ENCODE measurements at places on chromosomes 7 and 10.
A peak's percentile ranks its signal among the peaks of the same experiment; 100 is the strongest.

DNA sequence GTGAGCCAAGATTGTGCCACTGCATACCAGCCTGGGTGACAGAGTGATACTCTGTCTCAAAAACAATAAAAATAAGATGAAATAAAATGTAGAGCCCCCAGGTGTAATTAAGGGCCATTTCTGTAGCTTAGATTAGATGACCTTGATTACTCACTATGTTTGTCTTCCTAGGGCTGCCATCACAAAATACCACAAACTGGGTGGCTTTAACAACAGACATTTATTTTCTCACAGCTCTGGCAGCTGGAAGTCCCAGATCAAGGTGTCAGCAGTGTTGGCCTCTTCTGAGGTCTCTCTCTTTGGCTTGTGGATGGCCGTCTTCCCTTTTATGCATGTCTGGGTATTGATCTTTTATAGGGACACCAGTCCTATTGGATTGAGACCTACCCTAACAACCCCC is 6.1 kb downstream of the PTER start:
- DNase-seq: no peak

DNA sequence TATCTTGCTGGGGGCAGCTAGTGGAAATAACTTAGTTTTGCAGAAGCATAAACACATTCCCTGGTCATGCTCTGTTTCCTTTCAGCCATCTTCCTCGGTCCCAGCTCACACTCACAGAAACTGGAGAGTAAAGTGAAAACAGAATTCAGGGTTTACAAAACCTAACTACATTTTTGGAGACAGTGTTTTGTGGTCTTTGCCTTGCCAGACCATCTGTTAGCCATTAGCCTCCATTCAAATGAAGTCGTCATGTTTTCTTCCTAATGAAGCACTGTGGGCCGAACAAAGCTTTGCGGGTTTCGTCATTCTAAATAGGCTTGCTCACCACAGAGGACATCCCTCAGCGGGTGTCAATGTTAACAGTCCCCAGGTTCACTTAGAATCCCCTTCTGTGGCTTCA is 214.6 kb upstream of the TMEM72 start:
- DNase-seq: no peak

DNA sequence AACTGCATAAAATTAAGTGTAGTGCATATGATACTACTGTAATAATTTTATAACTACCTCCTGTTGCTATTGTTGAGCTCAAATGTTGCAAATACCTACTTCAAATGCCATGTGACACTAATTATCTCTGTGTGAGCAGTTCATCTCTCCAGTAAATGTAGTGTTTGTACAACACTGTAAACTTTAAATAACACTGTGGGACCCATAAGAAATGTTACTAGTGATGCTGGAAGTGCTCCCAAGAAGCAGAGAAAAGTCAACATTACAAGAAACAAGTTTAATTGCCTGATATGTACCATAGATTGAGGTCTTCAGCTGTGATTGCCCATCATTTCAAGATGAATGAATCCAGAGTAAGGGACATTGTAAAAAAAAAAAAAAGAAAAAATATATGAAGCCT is 39.9 kb downstream of the RALA start:
- no peak for DNase-seq

GRCh38 chr7:22809902-22810642 is 12.6 kb downstream of the TOMM7 start:
- no peak for DNase-seq

DNA sequence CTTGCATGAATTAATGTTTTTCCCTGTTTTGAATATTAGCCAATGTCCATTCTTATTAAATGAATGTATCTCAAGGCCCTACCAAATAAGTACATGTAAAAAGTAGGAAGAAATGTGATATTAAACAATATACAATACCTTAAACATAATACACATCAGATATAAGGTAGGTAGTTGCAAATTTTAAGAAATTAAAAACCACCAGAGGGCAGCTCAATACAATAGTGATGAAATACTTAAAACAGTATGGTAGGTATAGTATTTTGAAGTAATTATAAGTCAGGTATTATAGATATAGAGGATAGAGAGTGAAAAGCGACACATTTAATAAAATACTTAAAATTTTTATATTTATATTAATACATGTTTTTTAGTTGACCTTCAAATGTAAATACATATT is 43.6 kb upstream of the CDK14 start:
- DNase-seq: no peak

DNA sequence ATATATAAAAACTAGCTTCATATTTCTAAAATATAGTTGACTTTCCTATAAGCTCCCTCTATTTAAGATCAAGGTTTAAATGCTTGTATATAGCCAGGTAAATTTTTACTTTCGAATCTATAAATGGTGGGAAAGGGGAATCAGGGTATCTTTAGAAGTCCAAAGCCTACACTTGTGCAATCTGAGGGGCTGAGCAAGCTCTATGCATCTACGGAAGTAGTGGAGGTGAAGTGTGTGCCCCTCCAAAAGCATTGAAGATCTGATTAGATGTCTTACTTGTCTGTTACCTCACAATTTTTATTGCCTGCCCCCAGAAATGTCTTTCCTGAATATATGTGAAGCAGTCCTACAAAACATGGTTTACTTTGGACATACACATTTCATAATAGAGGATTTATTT is 1.6 kb downstream of the AKAP9 start:
- DNase-seq: no peak

- no peak for DNase-seq
Observed at GRCh38 chr10:9228771-9229170, 1174.3 kb downstream of the GATA3 start.

- DNase-seq: no peak
Observed at GRCh38 chr7:116810267-116811116, 51.9 kb upstream of the CAPZA2 start.

DNA sequence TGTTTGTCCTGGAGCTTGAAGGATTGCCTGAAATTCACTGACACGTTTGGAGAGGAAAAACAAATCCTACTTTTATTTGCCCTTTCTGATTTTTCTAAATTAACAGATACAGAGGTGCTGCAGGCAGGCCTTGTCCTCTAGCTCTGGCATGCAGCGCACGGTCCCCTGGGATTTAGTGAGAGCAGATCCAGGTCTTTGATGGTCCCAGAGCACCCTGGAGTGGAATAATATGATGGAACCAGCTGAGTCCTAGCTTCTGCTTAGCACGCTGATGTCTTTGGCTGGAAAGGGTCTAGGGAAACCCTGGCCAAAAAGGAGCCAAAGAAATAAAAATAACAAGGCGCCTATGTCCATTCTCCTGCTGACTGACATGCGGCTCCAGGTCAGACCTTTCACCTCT is 40.5 kb downstream of the C10orf120 start:
- no peak for DNase-seq

GRCh38 chr7:127946847-127947246 is 84.4 kb downstream of the LRRC4 start:
- no peak for DNase-seq

DNA sequence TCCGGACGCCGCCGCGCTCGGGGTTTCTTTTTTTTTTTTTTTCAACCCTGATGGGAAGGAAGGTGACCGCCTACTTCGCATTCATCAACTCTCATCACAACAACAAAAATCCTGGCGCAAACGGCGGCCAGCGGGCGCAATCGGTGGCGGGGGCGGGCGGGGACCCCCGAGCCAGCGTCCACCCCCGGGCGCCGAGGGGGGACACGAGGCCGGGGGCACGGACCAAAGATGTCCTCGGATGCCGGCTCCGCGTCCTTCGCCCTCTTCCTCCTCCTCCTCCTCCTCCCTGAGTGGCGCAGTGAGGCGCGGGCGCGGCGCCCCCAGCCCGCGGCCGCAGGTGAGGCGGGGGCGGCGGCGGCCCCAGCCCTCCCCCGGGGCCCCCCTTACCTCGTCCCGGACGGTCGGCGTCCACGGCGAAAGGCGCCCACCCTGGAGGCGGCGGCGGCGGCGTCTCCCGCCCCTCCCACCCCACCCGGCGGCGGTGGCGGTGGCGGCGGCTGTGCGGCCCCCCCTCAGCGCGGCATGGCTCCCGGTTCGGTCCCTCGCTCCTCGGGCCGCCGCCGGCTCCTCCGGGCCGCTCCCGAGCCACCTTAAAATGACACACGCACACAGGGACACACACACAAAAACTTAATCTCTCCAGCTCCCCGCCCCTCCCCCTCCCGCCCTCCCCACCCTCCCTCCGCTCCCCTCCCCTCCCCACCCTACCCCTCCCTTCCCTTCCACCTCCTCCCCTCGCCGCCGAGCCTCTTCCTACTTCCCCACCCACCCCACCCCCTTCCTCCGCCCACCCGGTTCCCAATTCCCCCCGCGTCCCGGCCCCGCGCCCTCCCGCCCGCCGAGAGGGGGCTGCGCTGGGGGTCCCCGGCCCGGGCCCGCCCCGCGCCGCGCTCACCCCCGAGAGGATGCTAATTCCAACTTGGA is at the start of gene CTBP2:
Gene CTBP2, minus strand, starts transcription at position 632 of the 924 bp plus-strand sequence.
- peak; percentile 68 for DNase-seq

GRCh38 chr7:127699853-127700252 is 47.9 kb downstream of the SND1 start:
- DNase-seq: no peak

- DNase-seq: no peak
Observed at GRCh38 chr7:151099486-151100211, 13.4 kb downstream of the AGAP3 start.

DNA sequence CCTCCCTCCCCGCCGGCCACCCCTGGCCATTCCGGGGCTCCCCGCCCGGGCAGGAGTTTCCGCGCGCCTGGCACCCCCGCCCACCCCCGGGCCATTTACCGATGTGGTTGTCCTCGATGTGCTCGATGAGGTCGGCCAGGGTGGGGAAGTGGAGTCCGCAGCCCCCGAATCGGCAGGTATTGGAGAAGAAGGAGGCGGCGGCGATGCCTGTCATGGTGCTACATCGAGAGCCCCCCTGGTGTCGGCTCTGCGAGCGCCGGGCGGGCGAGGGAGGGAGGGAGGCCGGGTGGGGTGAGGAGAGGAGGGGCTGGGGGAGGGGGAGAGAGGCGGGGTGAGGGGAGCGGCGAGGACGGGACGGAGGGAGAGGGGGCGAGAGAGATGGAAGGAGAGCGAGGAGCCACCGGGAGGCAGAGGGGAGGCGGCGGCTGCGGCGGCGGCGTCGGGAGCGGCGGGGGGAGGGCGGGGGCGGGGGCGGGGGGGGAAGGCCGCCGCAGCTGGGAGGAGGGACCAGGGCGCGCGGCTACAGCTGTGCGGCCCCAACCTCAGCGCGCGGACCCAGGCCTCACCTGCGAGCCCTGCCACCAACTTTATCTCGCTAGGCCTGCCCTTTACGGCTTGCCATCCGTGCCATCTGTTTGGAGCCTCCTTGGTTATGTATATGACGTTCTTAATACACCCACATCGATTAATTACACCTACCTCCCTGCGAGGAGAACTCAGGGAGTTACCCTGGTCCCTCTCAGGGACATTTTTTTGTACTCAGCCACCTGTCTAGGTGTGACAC is at the start of gene JAZF1:
Gene JAZF1, minus strand, starts transcription at position 432 of the 784 bp plus-strand sequence.
- DNase-seq: peak; percentile 48

DNA sequence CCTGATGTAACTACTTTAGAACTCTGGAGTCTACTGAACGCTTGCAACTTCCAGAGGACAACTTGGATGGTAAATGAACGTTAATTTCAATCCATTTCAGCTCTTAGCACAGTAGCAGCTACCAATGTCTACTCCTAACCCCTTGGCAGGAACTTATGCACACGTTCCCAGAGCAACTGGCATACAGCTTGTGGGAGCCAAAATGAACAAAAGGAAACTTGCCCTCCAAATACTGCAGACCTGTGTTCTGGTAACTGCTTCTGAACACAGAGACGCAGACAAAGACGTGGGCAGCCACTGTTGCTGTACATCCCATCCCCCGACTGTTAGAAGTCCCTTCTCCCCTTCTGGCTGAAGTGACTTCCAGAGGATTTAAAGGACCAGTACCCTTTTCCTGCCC is 61.3 kb downstream of the XPNPEP1 start:
- DNase-seq: no peak

GRCh38 chr10:78579995-78580394 is 488.8 kb upstream of the ZMIZ1 start:
- no peak for DNase-seq

GRCh38 chr7:150686030-150686631 is 625 bp downstream of the GIMAP2 start:
- DNase-seq: no peak

DNA sequence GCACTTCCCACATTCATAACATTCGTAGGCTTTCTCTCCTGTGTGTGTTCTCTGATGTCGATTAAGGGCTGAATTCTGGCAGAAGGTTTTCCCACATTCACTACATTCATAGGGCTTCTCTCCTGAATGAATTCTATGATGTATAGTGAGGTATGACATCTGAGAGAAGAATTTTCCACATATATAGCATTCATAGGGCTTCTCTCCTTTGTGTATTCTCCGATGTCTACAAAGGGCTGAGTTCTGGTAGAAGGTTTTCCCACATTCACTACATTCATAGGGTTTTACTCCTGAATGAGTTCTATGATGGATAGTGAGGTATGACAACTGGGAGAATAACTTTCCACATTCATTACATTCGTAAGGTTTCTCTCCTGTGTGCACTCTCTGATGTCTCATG is 15.6 kb downstream of the ZNF12 start:
- DNase-seq: no peak

DNA sequence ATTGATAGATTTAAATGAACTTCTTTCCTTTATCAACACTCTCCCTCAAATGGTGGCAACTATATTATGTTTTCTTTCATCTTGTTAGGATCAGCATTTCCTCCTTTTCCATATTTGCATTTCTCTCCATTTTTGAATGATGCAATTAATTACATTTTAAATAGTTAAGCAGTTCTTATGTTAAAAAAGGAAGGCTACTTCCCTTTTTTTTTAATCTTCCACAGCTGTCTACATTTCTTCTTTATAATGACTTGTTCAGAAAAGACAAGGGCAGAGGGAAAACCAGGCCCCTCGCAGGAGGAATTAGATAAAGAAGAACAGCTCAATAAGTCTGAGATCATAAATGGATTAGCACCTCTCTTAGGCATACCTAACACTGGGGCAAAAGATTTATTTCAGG is 208.9 kb downstream of the ARL4A start:
- no peak for DNase-seq

GRCh38 chr7:106021151-106022067 is 58.3 kb downstream of the CDHR3 start:
- DNase-seq: no peak

DNA sequence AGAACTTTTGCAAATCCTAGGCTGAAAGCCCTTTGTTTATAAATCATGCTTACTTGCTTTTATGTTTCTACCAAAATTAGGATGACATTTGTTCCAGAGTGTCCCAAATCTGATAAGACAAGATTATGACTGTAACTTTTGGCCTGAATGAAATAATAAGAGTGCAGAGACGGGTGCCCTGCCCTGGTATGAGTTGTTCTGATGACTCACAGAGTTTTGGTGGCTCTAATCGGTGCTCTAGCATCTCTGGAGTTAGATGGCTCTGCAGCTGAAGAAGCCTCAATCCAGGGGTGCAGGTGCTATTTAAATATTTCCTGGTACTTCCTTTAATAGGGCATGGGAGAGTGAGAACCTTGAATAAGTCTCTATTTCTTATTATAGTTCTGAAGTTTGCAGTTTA is 102.2 kb upstream of the ELMO1 start:
- DNase-seq: no peak

DNA sequence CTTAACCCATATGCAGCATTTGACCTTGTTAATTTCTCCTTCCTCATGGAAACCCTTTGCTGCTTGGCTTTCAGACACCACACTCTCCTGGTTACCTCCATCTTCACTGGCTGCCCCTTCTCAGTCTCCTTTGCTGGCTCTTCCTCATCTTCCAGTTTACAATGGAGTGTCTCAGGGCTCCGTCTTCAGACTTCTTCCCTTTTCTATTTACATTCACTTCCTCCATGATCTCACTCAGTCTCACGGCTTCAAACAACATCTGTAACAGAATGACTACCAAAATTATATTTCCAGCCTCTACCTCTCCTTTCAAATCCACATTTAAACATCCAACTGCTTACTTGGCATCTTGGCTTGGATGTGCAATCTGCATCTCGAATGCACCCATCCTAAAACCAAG is 140.4 kb downstream of the DKK1 start:
- no peak for DNase-seq
